ENCODE measurements at places on chromosomes 1 and 21.

- DNase-seq = no peak
Measured at GRCh38 chr1:243942196-243943150, 92.4 kb upstream of the AKT3 start.

GRCh38 chr21:44487831-44488230 is 32.5 kb downstream of the LRRC3 start:
- peak; percentile 24 for DNase-seq

DNA sequence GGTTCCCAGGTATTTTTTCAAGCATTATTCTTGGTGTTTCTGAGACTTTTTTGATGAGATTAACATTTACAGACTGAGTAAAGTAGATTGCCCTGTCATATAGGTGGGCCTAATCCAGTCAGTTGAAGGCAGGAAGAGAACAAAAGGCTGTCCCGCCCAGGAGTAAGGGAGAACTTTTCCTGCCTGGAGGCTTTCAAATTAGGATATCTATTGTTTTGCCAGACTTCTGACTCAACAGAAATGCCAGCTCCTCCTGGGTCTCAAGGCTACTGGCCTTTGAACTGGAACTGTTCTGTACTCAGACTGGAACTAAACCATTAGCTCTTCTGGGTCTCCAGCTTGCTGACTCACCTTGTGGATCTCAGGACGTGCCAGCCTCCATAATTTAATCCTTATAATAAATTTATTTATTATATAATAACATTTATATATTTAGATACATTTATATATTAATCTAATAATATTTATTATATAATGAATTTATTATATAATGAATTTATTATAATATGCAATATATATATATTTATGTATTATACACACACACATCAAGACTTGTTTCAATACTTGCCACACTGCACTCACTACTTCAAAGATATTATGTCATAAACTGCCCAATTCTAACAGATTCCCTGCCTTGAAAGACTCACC is 510.8 kb upstream of the B3GALT2 start:
- no peak for DNase-seq

GRCh38 chr21:37917612-37918011 is 1.4 kb upstream of the KCNJ6 start:
- no peak for DNase-seq

DNA sequence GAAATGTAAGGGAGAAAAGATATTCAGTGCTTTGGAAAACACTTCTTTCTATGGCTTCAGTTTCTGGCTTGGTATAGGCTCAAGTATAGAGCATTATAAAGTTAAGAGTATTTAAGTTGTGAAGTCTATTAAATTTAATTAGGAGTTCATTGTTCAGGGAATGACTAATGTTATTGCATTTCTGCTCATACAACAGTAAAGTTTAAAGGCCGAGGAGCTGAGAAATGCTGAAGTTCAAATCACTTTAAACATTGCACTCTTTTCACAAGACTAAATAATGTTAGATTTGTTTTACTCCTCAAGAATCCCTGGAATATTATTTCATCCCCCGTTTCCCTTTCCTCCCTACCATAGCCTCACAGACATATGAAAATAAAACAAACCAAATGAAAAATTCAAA is 30.1 kb downstream of the RGS5 start:
- no peak for DNase-seq

- DNase-seq = peak; percentile 83
Measured at GRCh38 chr1:235067396-235068157, 61.1 kb downstream of the TOMM20 start.

DNA sequence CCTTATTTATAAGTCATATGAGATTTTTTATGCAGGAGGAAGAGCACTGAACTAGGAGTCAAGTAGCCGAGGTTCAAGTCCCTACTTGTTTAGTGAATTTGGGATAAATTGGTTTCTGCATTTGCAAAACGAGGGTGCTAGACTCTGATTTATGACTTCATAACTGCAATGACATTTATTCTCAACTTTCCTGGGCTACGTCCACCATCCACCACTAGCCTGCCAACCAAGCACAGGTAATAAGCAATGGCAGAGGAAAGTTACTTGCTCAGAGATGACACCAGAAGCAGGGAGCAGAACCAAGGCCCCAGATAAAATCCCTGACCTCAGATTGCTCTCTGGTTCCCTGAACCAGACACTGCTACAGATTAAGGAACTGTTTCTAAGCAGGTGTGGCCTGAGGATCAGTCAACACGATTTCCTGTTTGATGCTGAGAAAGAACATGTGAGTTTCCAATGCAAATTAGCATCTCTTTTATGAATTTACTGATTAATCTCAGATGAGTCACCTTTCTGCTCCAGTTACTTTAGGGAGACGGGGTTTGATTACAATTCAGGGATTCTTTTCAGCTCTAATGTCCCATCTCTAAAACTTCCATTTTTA is 52.7 kb downstream of the PLPP3 start:
- DNase-seq = no peak

- DNase-seq = peak; percentile 7
Measured at GRCh38 chr1:86259390-86259789, 102.8 kb upstream of the COL24A1 start.

GRCh38 chr1:181112071-181112929 is 23.8 kb downstream of the IER5 start:
- peak; percentile 94 for DNase-seq

- DNase-seq = no peak
Measured at GRCh38 chr1:185646202-185646683, 87.9 kb upstream of the HMCN1 start.

- DNase-seq = no peak
Measured at GRCh38 chr1:179440971-179441370, 75.2 kb downstream of the AXDND1 start.

GRCh38 chr1:230610589-230610988 is 31.7 kb upstream of the COG2 start:
- no peak for DNase-seq

GRCh38 chr1:118099686-118100085 is 85.3 kb downstream of the SPAG17 start:
- no peak for DNase-seq

DNA sequence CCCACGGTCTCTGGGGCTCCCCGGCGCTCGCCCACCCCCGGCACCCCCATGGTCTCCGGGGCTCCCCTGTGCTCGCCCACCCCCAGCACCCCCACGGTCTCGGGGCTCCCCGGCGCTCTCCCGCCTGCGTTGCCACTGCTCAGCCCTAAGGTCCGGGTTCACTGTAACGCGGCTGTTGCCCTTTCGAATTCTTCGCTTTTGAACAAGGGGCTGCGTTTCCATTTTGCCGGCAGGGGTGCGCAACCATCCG is 5.2 kb upstream of the FTCD start:
- no peak for DNase-seq

- DNase-seq = no peak
Measured at GRCh38 chr1:51238034-51238403, 1.9 kb downstream of the RNF11 start.

GRCh38 chr21:35643176-35643575 is 417.1 kb downstream of the SETD4 start:
- no peak for DNase-seq

GRCh38 chr1:1287288-1288110 is 7.3 kb downstream of the SCNN1D start:
- DNase-seq = no peak

GRCh38 chr1:229470406-229471043 is 36.6 kb upstream of the ACTA1 start:
- DNase-seq = no peak

GRCh38 chr1:220013497-220013896 is 32.8 kb downstream of the EPRS1 start:
- DNase-seq = no peak

DNA sequence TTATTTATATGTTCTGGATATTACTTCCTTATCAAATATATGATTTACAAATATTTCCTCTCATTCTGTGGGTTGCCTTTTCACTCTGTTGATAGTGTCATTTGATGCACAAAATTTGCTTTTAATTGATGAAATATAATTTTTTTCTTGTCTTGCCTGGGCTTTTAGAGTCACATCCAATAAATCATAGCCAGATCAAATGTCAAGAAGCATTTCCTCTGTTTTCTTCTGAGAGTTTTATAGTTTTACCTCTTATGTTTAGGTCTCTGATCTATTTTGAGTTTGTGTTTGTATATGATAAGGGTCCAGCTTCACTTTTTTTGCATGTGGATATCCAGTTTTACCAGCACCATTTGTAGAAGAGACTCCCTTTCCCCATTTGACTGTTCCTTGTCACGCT is 29.5 kb downstream of the CD46 start:
- DNase-seq = no peak

DNA sequence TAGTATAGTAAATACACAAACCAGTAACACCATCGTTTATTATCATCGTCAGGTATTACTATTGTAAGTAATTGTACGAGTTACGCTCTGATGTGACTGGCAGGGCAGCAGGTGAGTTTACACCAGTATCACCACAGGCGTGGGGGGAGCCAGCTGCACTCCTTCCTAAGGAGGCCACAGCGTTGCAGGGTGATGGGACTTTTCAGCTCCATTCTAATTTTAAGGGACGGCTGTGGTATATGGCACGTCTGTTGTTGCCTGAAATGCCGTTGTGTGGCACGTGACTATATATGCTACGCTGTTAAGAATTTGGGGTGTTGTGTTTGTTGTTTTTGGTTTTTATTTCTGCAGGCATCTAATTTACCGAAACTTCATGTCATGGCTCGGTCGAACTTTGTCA is 164.8 kb upstream of the COL6A1 start:
- DNase-seq = no peak

- no peak for DNase-seq
Measured at GRCh38 chr1:225940385-225941151, 452 bp downstream of the LEFTY2 start.

DNA sequence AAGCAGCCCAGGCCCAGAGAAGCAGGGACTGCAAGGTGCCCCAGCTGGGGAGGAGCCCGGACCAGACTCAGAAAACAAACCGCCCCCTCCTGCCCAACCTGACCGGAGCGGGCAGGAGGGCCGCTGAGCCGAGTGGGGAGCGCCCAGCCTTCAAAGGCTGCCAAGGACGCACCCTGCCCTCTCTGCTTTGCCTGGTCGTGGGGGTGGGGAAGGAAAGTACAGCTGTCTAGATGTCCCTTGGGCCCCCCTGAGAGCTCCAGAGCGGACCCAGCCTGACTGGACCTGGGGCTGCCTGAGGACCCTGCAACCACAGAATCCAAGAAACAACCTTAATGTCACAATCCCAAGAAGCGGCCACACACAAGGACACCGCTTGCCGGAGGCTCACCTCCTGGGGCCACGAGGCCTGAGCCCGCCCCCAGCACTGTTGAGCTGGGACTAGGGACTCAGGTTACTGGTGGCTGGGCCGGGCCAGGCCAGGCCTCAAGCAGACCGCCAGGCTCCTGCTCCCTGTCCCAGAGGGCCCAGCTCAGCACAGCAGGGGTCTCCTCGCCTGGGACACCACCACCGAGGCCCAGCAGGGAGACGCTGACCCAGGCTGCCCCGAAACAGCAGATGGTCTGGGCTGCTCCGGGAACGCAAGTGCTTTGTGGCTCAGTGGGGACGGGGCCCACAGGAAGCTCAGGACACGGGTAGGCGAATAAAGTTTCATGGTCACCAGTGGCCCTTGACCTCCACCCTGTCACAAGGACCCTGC is 1.4 kb downstream of the DVL1 start:
- DNase-seq = no peak
